ENCODE measurements at places on chromosomes 4 and X.

DNA sequence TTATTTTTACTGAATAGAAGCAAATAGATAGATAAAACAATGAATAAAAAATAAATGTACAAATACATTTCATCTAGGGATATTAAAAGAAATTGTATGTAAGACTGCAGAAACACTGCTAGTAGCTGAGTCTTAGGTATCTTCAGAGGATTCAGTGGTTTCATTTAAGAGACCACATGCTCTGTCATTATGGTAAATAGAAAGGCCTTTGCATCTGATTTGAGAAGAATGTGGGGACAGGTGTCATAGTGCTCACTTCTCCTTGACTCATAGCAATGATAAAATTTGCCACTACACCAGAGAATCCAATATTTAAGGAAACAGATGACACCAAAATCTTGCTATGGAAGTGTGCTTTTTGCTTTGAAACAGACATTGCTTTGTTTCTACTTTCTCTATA lies 59.8 kb upstream of the PPP1R2C start:
- no peak for DNase-seq

DNA sequence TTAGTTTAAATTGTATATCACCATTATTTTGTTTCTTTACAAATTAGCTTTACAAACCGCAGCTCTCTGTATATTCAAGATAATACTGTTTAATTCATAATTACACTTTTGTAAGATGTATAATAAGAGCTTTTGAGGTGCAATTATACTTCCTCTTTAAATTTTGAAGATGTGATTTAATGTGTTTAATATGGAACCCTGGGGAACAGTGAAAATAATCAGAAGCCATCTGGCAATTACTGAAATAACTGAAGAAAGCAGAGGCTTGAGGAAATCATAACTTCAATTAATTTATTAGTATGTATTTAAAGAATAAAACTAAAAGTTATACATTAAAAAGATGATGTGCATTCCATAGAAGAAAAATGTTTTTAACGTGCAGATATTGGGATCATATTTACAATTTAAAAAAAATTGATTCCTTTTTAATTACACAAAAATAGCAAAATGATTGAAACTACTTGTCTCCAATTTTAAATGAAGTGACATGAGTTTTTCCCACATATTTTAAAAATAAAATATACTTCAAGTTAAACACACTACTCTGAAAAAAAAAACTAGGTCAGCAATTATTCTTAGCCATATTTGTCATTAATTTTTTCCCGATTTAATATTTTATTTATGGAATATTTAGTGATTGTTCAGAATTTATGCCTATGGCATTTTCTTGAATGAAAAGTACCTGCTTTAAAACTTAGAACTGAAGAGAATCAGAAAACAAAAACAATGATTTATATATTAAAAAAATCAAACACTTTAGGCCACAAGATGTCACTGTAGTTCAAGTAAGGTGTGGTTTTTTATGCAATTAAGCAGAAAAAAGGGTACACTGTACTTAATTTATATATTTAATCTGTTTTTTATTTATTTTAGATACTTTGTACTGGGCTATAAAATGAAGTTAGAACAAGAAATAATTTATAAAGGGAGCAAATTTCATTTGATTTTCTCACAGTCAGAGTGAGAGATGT lies 942.7 kb upstream of the NDST4 start:
- no peak for DNase-seq

DNA sequence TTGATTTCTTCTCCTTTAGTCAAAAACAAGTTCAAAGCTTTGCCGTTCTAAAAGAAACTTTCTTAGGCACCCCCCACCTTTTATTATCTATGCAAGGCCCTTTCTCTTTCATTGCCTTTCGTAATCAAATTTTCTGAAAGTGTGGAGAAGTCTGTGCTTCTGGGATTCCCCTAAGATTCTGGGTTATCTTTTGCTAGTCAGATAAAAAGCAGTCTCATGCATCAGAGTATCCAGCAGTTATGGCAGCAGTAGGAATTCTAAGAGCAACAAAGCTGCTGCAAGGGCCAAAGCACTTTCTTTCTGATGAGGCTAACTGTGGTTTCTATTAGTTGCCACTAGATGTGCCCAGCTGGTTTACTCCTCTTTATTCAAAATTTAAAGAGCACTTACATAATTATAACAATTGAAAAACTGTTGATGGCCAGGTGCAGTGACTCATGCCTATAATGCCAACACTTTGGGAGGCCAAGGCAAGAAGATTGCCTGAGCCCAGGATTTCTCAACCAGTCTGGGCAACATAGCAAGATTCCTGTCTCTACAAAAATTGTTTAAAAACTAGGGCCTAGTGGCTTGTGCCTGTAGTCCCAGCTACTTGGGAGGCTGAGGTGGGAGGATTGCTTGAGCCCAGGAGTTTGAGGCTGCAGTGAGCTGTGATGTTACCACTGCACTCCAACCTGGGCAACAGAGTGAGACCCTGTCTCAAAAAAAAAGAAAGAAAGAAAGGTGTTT lies 296.2 kb downstream of the PAPSS1 start:
- no peak for DNase-seq

DNA sequence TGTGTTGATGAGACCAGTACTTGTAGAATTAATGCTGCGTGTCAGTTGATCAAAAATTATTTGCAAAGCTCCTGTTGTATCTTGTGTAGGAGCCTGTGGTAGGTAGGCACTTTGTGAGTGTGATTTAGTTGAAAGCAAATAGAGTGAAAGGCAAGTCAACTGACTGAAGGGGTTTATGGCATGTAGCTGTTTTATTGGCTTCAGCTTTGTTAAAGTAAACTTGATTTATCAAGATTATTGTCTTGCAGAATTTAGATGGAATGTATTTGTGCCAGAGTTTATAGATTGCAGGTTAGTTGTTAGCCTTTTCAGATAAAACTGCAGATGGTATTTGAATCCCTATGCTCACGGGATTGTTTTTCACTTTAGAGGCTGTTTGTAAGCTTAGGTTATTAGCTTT lies 128.0 kb downstream of the FRAS1 start:
- no peak for DNase-seq

Measured in posterior cingulate gyrus (tissue), 11 donors.